Astrocyte (in vitro differentiated cells and primary cell): ENCODE measurements at places on chromosomes 5 and 9. TPM values are rescaled to one million over a fixed set of nuclear protein-coding genes. Genes with fewer than 3 reads are reported as not detected.

PAPPA gene
- 172 and 208 TPM in 2 replicates for total RNA-seq

PPP1R26 gene
- 10.6 and 11.3 TPM in 2 replicates for total RNA-seq

SPINK7 gene
- not detected in 2 replicates for total RNA-seq

JAK2 gene
- 12.3 and 13.2 TPM in 2 replicates for total RNA-seq

DNA sequence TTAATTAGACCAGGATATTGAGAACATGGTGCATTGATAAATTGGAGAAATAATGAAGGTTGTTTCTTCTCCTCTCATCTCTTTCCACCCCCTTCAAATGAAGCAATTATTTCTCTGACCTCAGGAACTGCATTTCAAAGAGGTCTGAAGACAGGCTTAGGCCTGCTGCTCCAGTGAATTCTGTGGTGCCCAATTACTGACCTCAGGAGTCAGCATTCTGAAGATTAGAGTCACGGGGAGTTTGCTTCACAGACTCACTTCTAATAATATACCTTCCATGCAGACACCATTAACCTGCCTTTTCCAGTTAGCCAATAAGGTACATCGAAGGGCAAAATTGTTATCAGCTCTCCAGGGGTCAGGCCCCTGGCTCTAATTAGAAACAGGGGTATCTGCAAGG, 270.9 kb downstream of the GAS1 start:
- H3K36me3 ChIP-seq = no peaks in the 10 kb centered on the region
- H3K27ac ChIP-seq = no peak overlapping the region
- H3K4me1 ChIP-seq = no peaks in the 10 kb centered on the region
- DNase-seq = no peak

DNA sequence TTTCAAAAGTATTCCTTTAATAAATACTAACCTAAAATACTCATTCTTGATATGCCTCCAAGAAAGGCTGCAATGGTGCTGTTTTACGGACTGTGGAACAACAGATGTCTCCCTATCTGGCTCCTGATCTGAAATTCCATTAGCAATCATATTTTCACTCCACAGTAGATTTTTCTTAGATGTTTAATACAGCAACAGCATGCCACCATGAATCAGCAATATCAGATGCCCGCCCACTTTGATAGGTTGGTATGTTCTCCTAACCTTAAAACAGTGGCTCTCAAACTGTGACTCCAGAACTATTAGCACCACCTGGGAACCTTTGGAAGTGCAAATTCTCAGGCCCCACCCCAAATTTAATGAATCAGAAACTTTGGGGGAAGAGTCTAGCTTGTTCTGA, 110.2 kb downstream of the MLLT3 start:
- H3K4me3 ChIP-seq = no peak overlapping the region
- H3K36me3 ChIP-seq = no peaks in the 10 kb centered on the region
- no peak overlapping the region for H3K27ac ChIP-seq
- no peaks in the 10 kb centered on the region for H3K27me3 ChIP-seq
- H3K4me1 ChIP-seq = peaks cover 14% of the 10 kb centered on the region

DNA sequence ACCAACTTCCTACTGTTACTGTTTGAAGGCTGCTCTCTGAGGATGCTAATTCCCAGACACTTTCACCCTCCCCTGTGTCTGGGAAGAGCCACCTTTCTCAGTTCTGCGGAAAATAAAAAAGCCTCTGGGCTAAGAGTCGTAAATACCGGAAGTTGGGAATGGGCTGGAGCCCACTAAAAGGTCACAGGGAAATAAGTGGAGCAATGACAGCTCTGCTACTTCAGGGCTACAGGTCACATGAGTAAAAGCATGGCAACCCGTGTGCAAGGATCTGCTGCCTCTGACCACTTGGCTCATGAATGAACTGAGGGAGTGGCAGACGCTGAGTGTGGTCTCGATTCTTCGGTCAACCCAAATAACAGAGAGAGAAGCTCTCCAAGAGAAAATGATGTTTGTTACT, 25.8 kb upstream of the ATP6V1G1 start:
- no peak overlapping the region for H3K27ac ChIP-seq
- H3K36me3 ChIP-seq = no peaks in the 10 kb centered on the region
- no peaks in the 10 kb centered on the region for H3K4me1 ChIP-seq
- DNase-seq = no peak

- H3K36me3 ChIP-seq = no peaks in the 10 kb centered on the region
- no peaks in the 10 kb centered on the region for H3K27me3 ChIP-seq
- no peak overlapping the region for H3K27ac ChIP-seq
- H3K4me3 ChIP-seq = no peak overlapping the region
- no peaks in the 10 kb centered on the region for H3K4me1 ChIP-seq
Measured at GRCh38 chr5:63145167-63145566, 566.5 kb downstream of the LRRC70 start.

GRCh38 chr5:156950716-156951115, 12.3 kb downstream of the TIMD4 start:
- no peaks in the 10 kb centered on the region for H3K4me1 ChIP-seq
- no peak for DNase-seq
- H3K36me3 ChIP-seq = no peaks in the 10 kb centered on the region
- no peak overlapping the region for H3K27ac ChIP-seq

GRCh38 chr9:109624896-109625295, 126.8 kb upstream of the PTPN3 start:
- H3K4me3 ChIP-seq = no peak overlapping the region
- H3K27me3 ChIP-seq = peaks cover 27% of the 10 kb centered on the region
- H3K27ac ChIP-seq = no peak overlapping the region
- DNase-seq = no peak
- H3K36me3 ChIP-seq = no peaks in the 10 kb centered on the region

DNA sequence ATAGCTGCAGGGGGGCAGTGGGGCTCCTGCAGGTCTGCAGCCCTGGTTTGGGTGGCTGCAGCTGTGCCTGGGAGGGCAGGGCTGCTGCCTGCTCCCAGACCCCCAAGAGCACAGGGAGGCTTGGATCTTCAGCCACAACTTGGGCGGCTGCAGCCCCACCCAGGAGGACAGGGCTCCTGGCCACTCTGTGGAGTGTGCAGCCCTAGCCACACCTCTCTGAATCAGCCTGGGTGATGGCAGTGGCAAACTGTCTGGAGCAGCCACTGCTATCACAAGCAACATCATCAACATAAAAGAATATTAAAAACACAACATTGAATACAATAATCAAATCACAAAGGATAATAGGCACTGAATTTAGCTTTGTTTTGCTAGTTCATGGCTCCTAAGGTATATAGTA, 164.9 kb upstream of the SLC27A6 start:
- no peaks in the 10 kb centered on the region for H3K36me3 ChIP-seq
- H3K4me1 ChIP-seq = no peaks in the 10 kb centered on the region
- no peak overlapping the region for H3K27ac ChIP-seq
- DNase-seq = no peak
- no peak overlapping the region for H3K4me3 ChIP-seq
